Pulmonary artery endothelial cell (primary cell): ENCODE measurements at places on chromosomes 7 and 10. TPM values are rescaled to one million over a fixed set of nuclear protein-coding genes. Genes with fewer than 3 reads are reported as not detected.

Gene ABLIM1
- total RNA-seq: 56.3 and 103 TPM in 2 replicates

DNA sequence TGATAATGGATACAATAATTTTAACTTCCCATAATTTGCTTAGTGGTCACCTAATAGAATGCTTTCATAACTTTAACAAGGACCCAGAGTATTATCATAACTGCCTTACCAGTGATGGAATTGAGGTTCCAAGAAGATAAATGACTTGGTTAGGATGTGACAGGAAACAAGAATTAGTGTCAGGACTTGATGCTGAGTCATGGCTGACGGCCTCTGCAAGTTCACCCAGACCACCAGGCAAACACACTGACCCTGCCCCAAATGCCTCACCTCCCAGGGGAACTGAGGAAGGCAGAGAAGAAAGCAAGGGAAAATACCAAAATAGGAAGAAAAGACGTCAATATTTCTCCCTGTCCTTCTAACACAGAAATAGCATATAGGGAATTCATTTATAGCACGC is 636.3 kb downstream of the PARD3 start:
- DNase-seq: no peak

Gene ANXA8
- total RNA-seq: not detected in 2 replicates

Gene C10orf143
- total RNA-seq: 0.14 and 0.33 TPM in 2 replicates
